CD4-positive, alpha-beta T cell treated with Interleukin-1 beta for 1 hour (primary cell): ENCODE measurements at places on chromosomes 13 and 19.

- DNase-seq = no peak
Measured at GRCh38 chr19:30516531-30516930, 144.3 kb downstream of the ZNF536 start.

- DNase-seq = no peak
Measured at GRCh38 chr13:104043184-104043583, 977.0 kb upstream of the SLC10A2 start.

DNA sequence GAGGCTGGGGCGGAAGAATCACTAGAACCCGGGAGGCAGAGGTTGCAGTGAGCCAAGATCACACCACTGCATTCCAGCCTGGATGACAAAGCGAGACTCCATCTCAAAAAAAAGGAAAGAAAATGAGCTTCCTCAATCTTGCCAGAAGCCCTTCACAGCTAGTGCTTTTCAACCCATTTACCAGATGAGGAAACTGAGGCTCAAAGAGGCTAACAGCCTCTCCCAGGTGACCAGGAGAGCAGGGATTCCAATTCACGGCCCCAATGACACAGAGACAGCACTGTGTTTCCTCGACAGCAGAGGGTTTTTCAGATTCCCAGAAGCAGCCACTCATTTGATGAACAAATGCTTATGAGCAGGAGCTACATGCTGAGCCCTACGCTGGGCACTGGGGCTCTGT lies 3.2 kb downstream of the UPK1A start:
- no peak for DNase-seq

DNA sequence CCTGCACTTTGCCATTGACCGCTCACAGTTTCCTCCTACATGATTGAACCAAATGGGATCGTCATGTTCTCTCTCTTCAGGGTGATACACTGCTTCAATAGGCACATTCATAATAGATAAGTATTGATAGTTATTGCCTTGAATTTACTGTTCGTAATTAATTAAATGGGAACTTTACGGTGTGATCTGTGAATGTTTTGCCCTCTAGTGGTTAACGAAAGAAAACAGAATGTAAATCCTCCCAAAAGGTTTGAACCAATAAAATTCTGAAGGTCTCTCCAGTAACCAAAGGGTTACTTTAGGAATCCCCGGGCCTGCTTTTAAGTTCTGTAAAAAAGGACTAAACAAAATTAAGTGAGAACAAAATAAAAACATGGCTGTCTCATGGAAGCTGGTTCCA lies 389.3 kb downstream of the DACH1 start:
- no peak for DNase-seq

DNA sequence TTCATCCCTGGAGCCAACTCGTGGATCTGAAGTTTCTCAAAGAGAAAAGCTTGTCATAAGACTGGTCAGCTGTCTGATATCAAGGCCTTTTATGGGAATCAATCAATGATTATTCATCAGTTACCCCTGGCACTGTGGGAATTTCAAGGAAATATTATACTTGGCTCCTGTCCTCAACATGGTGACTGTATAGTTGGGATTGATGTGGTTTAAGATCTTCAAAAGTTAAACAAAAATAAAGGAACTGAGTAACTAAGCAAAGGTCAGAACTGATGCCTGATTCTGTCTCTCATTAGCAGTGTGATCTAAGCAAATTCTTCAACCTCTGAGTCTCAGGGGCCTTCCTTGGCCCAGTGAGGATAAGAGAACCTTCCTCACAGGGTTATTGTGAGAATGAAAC lies 22.2 kb upstream of the SERPINE3 start:
- no peak for DNase-seq
